ENCODE measurements at places on chromosomes 6 and 20.

DNA sequence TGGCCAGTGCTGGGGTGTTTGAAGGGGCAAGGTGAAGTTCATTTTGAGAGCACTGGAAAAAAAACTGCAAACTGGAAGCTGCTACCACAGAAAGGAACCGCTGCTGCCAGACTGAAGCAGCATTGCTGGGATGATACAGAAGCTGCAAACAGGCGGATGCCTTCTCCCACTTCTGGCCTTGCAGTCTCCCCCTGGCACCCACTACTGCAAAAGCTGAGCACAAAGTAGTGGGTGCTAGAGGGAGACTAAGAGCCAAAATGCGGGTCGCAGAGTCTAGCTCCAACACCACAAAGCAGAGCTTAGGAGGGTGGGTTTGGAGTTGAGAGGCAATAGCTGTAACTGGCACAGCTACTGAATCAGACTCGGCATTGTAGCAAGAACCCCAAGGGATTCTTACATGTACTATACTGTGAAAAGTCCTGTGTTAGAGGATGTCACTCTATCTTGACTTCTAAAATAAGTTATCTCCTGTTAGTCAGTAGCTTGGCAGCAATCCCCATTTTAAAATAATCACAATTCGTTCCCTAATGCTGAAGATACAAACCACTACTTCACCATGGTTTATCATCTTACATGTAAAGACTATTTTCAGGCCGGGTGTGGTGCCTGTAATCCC, 44.0 kb upstream of the COL21A1 start:
- DNase-seq = no peak

DNA sequence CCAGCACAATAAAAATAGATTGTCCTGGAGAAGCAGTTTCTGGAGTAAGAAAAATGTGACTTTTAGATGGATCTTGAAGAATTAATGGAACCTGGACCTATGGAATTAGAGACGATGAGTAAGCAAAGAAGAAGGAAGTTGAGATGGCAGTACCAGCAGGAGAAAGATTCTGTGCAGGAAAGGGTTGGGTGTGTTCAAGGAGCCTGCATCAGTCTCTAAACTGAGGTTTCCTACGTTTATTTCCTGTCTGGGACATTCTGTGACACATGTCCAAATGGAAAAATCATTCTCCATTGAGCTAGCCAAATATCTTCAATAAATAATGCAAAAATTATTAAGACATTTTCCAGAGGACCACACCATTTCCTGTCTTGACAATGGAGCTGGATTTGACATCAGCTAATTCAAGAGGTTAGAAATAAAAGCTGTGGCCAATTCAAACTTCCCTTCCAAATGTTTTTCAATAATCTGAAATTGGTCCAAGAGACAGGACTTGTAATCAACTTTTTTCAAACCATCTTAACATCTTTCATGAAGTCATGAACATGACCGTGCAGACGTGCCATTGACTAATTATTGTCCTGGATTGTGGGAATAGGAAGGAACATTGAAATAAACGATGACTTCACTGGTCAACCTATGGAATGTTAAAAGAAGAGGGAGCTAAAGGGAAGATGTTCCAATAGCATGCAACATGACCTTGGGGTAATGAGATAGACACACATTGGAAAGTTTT, 198.3 kb downstream of the ZNF217 start:
- no peak for DNase-seq

DNA sequence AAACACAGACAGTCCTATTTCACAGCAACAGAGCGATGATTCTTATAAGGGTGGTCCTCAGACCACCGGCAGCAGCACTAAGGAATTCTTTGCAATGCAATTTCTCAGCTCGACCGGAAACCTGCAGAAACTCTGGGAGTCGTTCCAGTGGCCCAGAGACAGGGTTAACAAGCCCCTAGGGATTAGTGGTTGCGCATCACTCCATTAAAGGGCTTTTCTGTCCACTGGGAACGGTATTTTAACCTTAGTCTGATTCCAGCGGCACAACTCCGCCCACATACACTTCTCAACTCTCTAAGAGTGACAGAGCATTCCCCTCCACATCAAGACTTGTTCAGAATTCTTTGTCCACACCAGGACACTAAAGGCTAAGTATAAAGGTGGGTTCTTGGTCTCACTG, 341.5 kb downstream of the TFAP2A start:
- no peak for DNase-seq

- DNase-seq = no peak
Measured at GRCh38 chr20:5080384-5080877, 39.3 kb downstream of the PCNA start.

DNA sequence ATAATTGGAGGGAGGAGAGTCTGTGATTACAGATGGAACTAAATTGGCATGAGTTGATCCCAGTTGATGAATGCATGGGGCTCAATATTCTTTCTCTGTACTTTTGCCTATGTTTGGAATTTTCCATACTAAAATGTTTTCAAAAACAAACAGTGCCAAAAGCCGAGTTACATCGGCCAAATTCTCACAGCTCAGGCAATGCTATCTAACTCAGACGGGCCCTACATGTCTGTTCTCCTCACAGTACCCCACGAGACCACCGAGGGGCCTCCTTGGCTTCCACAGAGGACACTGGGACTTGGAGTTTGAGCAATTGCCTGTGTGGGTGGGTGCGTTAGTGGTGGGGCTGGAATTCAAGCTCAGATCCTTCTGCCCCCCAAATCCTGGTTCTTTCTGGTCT, 413.2 kb downstream of the CDH26 start:
- DNase-seq = no peak

- peak; percentile 82 for DNase-seq
Measured at GRCh38 chr6:29942275-29943052, at the start of gene HLA-A. Gene HLA-A, plus strand, starts transcription at chr6:29942532. Its CDS starts 22 bp downstream, at chr6:29942554.

DNA sequence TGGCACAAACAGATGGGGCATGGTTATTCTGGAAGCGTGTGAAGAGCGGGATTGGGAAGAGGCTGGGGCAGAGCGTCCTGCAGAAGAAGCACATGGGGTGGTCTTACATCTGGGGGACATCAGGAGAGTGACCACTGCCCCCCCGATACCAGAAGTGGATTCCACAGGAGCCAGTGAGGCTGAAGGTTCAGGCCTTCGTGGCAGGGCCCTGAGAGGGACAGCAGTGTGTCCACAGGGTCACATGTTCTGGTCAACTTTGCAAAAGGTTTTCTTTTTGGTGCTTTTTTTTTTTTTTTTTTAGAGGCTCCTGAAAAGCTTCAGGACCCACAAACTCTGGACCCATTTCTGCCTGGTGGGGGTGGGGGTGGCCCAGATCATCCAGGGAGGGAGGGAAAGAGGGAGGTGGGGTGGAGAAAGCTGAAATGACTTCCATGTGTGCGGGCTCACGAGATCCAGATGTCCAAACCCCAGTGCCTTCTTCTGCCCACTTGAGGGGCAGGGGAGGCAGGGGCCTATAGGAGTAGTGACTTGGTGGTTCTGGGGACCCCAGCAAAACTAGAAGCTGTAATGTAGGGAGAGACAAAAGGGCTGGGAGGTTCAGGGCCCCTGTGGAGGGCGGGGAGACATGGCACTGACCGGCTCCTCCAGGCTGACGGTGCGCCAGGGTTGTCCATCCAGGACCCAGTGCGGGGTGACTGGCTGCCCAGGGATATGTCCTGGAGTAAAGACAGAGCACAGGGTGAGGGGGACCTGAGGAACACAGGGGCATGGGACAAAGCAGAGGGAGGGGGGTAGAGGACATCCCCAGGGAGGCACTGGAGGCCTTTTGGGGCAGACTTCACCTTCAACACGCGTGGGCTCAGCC, 2.7 kb downstream of the ADAM33 start:
- DNase-seq = no peak

- peak; percentile 13 for DNase-seq
Measured at GRCh38 chr6:16758163-16758975, 2.9 kb downstream of the ATXN1 start.

DNA sequence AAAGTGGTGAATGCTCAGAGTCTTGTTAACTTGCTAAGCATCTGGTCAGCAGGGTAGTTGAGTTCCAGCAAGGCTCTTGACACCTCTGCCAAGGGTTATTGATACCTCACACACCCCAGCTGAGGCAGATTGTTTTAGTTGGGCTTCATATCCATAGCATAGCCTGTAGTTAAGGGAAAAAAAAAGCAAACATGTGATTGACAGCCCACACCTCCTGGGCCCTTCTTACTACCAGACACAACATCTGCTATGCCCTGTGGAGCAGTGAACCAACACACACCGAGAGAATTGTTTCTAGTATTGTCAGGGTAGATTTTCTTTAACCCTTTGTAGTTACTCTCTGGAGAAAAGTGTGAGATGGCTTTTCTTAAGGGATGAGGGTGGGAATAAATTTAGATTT, 697.0 kb upstream of the POU3F2 start:
- DNase-seq = no peak

- DNase-seq = no peak
Measured at GRCh38 chr20:14220986-14221385, 116.4 kb downstream of the FLRT3 start.

GRCh38 chr6:14944593-14944992, 301.3 kb upstream of the JARID2 start:
- no peak for DNase-seq

DNA sequence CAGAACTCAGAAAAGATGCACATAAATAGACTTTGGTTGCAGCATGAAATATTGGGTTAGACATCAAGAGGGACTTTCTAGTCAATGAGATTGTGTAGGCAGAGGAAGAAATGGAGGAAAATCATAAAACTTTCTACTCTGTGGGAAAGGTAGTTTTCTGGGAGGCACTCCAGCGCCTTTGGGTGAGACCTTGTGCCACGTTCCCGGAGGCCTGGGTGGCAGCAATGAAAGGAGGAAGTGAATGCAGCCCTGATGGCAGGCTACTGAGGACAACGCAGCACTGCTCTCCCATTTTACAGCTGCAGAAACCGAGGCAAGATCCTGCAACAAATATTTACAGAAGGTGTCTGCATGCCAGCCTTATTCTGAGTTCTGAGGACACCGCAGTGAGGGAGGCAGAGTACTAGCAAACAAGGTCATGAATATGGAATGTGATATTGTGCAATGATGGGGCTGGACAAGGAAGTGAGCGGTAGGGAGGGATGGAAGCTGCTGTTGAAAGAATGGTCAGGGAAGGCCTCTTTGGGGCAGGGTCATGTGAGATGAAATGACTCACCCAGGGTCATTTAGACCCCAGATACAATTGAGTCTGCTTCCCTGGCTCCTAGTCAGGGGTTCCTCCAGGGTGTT, 159.1 kb downstream of the TFAP2C start:
- DNase-seq = no peak

DNA sequence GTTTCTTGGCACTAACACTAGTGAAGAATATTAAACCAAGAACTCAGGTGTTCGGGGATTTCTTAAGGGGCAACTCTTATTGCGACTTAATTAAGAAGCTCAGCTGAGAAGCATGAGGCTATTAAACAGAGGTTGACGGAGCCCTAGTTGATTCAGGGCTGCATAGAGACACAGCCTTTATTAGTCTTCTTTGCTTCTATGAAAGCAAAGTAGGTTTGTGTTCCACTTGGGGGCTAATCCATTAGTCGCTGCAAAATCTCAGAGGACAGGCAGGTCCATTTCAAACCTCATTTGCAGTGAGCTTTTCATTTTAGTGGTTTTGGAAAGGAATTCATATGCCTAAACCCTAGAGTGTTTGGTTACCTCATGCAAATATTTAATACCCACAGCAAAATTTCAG, 506.6 kb upstream of the SULF2 start:
- no peak for DNase-seq

GRCh38 chr20:3696200-3696599, 14.4 kb upstream of the ADAM33 start:
- DNase-seq = no peak

DNA sequence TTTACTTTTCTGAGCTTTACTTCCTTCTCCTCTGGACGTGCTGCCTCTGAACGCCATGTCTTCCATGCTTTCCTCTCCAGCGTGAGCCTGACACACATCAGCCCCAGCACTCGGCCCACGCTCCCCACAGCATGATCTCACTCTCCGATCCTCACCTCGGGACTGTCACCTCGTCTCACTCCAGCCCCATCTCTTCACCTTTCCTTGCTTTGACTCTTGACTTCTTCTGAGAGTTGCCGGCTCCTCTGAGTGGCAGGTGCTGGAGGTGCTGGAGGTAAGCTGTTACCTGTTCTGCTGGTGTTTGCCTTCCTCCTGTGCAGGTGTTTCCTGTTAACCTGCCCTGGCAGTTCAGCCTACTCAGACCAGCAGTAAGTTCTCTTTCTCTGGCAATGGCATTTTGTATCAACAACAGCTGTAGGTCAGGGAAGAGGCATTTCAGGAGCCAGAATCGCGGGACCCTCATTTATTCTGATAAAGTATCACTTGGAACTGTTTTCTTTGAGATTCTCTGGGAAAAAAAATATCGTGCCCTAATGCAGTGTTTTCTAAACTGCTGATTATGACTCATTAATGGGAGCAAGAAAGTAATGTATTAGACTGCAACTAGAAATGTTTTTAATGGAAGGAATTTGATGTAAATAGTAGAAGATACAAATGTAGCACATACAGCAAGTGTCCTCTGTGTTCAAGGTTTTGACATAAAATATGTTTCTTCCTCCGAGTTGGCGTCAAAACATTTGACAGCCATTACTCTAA, 106.5 kb downstream of the ARID1B start:
- DNase-seq = no peak

DNA sequence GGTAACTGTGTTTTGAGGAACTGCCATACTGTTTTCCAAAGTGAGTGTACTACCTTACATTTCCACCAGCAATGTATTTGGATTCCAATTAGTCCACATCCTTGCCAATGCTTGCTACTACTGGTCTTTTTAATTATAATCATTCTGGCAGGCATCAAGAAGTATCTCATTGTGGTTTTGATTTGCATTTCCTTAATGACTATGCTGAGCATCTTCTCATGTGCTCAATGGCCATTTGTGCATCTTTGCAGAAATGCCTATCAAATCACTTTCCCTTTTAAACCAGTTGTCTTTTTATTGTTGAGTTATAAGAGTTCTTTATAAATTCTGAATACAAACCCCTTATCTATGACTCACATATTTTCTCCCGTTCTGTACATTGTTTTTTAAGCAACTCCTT, 75.9 kb downstream of the ATG5 start:
- DNase-seq = no peak

DNA sequence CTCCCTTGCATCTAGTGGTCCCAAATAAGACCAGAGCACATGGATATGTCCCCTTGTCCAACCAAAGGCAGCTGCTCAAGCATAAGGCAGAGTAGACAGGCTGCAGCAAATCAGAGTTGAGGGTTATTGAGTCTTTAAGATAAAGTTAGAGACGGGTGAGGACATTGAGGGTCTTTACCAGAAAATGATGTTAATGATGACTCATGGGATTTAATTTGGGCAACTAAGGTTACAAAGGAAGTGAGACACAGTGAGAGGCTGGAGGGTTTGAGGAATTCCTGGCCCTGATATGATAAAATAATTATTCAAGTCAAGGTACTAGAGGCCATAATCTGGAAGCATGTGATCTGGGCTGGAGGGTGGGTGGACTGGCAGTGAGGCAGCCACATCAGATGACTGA, 133.6 kb downstream of the ALDH8A1 start:
- no peak for DNase-seq

- DNase-seq = no peak
Measured at GRCh38 chr6:5730585-5731263, 276.0 kb downstream of the NRN1 start.

- no peak for DNase-seq
Measured at GRCh38 chr6:132931936-132932514, 117.7 kb downstream of the RPS12 start.
